ENCODE measurements at places on chromosomes 2 and 18.

GRCh38 chr2:165745916-165746315, 48.1 kb downstream of the GALNT3 start:
- DNase-seq, result no peak

DNA sequence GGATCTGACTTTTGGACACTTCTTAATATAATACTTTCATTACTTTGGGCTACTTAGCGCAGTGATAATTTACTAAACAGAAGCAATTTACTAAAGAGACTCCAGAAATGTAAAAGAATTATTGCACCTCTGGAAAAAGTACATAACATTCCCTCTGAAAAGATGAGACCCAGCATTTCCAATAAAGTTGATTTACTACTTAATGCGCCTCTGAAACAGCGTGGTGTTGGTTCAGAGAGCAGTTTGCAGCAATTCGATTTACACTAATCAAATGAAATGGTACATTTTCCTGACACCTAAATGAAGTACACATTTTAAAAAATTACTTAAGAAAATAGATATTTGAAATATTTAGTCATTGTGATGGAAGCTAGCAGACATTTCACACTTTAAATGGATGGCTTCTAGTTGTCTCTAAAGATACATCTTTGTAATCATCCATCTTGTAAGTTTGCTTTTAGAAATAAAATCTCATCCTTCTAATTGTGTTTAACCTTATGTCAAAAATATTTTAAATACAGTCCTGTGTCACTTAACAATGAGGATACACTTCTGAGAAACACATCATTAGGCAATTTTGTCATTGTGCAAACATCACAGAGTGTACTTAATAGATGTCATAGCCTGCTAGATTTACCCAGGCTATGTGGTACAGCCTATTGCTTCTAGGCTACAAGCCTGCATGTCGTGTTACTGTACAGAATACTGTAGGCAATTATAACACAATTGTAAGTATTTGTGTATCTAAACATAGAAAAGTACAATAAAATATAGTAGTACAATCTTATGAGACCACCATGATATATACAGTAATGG, 284.6 kb upstream of the UBE2E3 start:
- DNase-seq, result no peak

- DNase-seq, result no peak
Observed at GRCh38 chr2:194020155-194020554, 1636.9 kb upstream of the SLC39A10 start.

- DNase-seq, result no peak
Observed at GRCh38 chr2:215746226-215746886, 267.0 kb downstream of the MREG start.

DNA sequence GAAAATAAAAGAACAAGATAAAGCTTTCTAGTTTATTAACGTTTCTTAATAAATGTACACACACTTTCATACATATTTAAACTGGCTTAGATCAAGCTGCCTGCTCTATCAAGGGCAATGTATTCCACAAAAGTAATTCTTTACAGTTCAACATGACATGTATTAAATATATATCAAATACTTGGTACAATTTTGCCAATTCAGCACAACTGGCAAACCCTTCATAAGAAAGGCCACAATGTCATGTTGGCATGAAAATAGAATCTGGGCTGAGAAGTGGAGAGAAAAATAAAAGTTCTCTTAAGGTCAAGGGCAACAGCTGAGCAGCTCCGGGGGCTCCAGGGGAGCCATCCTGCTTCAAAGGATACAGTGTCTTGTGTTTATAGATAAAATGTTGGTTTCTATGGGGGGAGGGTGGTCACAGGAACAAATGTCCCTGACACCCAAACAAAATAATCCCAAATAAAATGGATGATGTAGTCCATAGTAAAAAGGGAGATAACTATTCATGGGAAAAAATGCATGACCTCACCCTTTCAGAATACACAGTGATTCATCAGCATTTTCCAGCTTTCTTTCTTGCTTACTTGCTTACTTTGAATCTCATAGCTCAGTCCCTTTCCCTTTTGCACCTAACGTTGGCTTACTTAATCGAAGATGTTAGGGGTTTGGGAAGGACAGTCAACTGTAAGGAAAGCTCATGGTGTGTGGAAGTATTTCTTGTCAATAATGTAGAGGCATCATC, 494.9 kb downstream of the NYAP2 start:
- peak; percentile 73 for DNase-seq

DNA sequence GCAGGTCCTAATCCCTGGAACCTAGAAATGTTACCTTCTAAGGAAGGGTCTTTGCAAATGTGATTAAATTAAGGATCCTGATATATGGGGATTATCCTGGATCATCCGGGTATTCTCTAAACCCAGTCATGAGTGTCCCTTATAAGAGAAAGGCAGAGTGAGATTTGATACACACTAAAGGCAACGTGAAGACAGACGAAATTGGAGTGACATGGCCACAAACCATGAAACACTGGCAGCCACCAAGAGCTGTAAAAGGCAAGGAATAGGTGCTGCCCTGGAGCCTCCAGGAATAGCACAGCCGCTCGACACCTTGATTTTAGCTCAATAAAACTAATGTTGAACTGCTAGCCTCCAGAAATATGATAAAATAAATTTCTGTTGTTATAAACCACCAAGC, 45.0 kb downstream of the TPGS2 start:
- DNase-seq, result no peak

GRCh38 chr2:227817850-227818674, 4.4 kb downstream of the CCL20 start:
- peak; percentile 100 for DNase-seq

DNA sequence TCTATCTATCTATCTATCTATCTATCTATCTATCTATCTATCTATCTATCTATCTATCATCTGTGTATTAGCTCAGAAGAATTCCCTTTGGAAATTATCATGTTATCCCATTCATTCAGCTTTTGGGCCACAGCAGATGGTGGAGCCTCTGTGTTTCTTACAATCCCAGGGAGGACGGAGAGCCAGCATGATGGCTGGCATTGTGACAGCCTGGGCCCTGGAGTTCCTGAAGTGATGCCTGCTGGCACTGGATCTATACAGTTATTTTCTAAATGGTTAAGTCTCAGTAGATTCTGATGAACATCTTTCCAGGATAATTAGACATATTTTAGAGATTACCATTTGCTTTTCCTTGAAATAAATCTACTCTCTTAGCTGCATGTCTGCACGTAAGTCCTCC, 385.4 kb upstream of the NXPH2 start:
- DNase-seq, result no peak

- DNase-seq, result no peak
Observed at GRCh38 chr2:235187806-235188205, 236.0 kb downstream of the SH3BP4 start.

DNA sequence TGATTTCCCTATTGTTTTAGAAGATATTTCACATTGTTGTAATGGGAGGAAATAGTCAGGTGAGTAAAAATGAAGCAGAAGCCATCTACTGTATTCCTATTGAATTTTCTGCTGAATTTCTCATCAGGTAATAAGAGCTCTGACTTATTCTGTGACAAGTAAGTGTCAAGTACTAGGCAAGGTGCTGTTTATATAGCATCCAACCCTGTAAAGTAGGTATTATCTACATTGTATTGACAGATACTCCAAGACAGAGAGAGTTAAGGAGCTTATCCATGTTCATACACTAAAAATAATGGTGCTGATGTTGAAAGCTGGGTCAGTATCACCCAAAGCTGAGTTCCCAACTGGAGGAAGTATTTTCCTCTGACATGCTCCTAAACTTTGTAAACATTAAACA, 106.0 kb downstream of the KCNJ3 start:
- DNase-seq, result no peak

DNA sequence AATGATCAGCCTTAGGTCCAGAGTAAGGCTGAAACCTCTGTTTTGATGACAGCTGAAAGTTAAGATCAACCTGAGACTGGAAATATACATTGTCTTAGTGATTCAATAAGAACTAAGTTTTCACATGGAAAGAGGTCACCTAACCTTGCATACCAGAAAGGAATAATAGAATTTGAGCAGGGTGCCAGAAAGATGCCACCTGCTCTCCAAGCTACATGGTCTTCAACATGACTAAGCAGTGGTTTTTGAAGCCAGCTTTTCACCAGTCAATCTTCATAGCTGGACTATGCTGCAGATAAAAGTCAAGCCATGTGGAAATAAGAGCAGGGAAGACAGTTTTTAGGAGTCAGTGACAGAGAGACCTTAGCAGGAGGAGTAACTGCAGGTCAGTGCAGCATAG, 589.4 kb upstream of the SYT4 start:
- no peak for DNase-seq

- peak; percentile 91 for DNase-seq
Observed at GRCh38 chr2:237262838-237263771, 150.9 kb downstream of the COL6A3 start.

GRCh38 chr2:950080-950966, at the start of gene SNTG2:
Gene SNTG2 (plus strand): TSS chr2:950849. CDS start chr2:950997, 148 bp downstream.
- peak; percentile 25 for DNase-seq

DNA sequence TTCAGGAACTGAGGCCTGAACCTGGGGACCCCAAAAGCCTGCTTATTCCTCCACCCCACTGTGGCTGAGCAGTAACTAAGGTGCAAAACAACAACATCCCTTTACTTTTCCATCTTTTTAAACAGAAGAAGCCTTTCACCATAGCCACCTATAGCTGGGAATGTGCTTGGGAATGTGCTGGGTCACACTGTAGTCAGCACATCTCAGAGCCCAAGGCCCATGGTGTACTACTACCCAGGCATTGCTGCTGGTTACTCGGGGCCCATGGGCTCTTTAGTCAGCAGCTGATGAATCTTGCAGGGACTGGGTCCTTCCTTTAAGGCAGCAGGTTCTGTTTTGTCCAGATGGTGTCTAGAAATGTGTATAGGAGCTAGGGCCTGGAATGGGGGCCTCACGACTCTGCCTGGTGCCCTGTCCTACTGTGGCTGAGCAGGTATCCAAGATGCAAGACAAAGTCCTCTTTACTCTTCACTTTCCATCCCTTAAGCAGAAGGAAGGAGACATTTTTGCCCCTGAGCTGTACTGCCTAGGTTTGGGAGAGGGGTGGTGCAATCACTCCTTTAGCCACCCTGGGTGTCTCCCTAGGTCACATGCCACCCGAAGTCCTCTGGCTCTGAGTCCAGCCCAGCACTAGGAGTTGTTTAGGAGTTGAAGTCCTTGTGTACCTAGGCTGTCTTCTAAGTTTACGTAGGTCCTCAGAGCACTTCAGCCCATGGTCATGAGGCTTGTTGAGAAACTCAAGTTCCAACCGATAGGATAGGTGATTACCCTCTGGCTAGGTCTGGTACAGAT, 70.1 kb downstream of the OXER1 start:
- no peak for DNase-seq

- DNase-seq, result no peak
Observed at GRCh38 chr18:341102-341501, 73.3 kb upstream of the THOC1 start.

DNA sequence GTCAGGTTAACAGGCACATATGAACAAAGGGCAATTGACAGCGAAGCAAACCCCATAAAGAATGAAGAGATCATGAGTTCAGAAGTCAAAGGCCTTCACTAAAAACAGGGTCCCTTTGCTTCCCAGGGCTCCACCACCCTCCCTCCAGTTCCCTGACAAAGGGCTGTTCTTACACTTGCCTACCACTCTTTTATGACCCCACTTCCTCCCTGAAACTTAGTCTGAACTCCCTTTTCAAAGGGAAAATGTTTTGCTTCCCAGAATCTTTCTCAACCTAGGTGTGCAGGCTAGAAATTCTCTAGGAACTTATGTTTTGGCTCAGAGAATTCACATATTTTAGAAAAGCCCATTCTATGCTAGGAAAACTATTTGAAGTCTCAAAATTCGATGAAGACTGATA, 86.0 kb upstream of the ITGA4 start:
- no peak for DNase-seq

DNA sequence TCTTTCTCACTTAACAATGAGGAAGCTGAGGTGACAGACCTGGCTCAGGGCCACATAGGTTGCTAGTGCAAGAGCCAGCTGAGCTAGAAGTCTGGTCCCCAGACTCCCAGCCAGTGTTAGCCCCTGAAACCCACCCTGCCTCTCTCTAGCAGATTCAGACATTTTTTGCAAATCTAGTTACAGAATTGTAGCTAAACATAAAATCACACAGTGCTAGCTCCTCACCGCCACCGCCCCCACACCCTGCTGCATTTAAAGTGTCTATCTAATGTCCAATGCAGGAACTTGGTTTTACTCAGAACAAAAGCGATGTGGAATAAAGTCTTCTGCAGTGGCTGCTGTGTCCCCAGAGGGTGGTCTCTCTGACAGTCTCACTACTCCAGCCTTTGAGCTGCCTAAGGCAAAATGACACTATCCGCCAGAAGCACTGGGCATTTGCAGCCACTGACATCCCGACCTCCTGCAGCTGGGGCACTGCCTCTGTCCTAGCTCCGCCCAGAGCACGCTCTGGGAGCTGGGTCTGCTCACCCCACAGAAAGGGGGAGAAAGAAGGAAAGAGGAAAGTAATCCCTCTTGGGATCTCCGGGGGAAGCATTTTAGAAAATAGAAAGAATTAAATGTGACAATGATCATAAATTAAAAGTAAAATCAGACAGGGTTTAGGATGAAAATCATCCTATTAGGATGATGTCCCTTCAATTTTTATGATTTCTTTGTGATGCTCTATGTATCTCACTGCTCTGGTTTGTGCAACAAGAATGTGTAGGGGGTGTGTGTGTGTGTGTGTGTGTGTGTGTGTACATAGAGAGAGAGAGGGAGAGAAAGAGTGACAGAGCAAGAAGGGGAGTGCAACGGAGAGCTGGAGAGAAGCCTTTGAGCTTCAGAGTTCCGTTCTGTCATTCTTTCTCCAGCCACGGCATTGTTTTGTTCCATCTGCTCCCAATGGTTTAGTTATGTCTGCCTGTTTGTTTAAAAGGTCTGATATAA, 50.5 kb upstream of the ST8SIA3 start:
- DNase-seq, result no peak

GRCh38 chr2:216339456-216340279, 32.6 kb downstream of the MARCHF4 start:
- peak; percentile 81 for DNase-seq

DNA sequence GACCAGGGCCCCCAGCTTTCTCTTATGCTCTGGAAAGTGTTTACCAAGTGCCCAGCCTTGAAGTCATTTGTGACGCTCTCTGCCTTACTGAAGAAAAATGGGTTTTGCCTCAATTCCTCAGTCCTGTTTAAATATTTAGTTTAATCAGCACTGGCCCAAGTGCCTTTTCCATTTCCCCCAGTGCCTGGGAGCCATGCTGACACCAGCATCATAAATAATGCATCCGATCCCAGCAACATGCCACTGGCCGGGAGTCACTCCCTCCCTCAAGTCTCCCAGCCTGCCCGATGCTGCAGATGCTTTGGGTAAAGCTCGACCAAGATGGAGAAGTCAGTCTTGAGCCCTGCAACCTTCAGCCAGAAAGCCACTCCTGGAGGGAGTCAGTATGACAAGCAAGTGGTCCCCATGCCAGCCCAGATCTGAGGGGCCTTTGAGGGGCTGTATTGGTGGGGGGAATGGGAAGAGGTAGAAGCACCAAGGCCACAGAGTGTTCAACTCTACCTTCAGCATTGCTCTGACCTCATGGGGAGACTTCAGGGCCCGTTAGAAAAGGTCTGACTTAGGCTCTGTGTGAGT, 12.0 kb upstream of the MTA3 start:
- DNase-seq, result no peak

- no peak for DNase-seq
Observed at GRCh38 chr2:4684921-4685320, 981.5 kb downstream of the DCDC2C start.

- DNase-seq, result no peak
Observed at GRCh38 chr2:213010106-213010779, 141.2 kb downstream of the IKZF2 start.

Data from fibroblast of skin of right quadriceps (primary cell).